RKO (cell line): ENCODE measurements at places on chromosomes 6 and 20.
A peak's percentile ranks its signal among the peaks of the same experiment; 100 is the strongest.

- DNase-seq, result no peak
Observed at GRCh38 chr6:55822815-55823214, 52.6 kb downstream of the BMP5 start.

GRCh38 chr20:8002056-8002455 is 17.5 kb downstream of the TMX4 start:
- no peak for DNase-seq

GRCh38 chr6:16409531-16410441 is 171.4 kb downstream of the GMPR start:
- DNase-seq, result peak; percentile 40

GRCh38 chr20:17622086-17622850 is 52.4 kb downstream of the DSTN start:
- no peak for DNase-seq

- DNase-seq, result peak; percentile 74
Observed at GRCh38 chr6:116531675-116532570, 13.6 kb downstream of the TRAPPC3L start.

DNA sequence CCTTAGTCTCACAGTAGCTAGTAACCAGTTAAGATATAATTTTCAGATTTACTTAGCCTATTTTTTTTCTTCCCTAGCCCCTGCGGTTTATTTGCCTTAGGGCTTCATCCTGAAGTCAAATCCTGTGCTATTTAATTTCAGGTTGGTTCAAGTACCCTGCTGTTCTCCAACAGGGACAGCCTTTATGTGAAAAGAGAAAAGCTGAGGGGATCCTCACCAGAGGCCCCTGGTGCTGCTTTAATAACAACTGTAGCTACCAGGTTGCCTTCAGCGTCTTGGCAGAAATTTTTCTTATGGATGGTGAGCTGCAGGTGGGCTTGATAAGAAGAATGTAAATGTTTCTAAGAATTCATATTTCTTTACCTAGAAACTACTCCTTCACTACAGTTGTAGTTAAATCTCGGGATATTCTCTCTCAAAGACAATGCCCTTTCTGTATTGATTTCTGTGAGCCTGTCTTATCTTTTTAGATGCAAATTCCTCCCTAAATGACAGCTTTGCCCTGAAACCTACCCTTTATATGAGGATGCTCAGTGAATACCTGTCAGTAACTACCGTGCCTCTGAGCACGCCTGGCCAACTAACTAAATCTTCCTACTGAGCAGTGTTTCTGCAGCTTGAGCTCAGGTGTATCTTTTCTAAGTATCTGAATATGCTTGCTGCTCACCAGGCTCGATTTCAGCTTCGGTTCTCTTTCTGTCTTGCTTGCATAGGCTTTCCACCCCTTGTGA is 320.5 kb downstream of the MMUT start:
- DNase-seq, result no peak

GRCh38 chr20:45100563-45101245 is at the start of gene KCNS1:
TSS of gene KCNS1 (minus strand) at chr20:45101127. CDS start at chr20:45099236, 1,891 bp downstream.
- no peak for DNase-seq

GRCh38 chr20:25533920-25534700 is 51.2 kb downstream of the NINL start:
- no peak for DNase-seq

DNA sequence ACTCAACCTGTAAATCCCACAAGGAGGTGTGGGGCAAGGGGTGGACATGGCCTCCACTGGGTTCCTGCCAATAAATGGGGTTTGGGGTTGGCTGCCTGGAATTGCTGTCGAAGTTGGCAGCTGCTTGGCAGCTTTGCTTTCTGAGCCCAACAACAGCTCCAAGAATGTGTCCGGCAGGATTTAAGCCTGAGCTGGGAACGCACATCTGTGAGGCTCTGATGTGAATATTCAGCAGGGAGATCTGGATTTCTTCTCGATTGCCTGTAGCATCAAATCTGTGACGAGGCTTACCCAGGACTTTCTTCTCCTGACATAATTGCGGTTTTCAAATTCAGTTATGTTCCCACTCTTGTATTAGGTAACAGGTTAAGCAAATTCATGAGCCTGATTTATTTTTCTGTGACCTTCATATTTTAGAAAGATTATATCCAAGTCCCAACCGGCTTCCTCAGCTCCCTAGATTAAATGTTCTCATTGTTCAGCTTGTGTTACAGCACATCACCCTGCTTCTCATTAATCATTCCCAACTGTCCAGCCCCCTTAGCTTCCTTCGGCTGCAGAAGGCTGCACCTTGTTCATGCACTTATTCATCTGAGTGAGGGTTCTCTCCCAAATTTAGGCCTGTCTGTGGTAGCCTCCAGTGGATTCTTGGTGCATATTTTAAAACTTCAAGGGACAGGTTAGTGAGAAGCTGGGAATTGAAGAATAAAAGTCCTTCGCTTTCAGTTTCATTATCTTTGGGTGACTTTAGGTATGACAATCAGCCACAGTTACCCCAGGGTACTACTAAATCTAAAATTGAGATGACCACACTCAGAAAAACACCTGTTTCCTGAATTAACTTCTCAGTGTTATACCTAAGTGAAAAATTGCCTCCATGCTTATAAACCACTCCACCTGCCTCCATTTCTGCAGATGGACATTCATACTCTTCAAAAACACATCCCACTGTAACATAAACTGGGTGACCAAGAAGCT is 310.0 kb downstream of the ESR1 start:
- DNase-seq, result no peak
